ENCODE measurements at places on chromosomes 5 and 9.
A peak's percentile ranks its signal among the peaks of the same experiment; 100 is the strongest.

GRCh38 chr9:121304707-121305106 is 36.7 kb downstream of the GSN start:
- DNase-seq = no peak

DNA sequence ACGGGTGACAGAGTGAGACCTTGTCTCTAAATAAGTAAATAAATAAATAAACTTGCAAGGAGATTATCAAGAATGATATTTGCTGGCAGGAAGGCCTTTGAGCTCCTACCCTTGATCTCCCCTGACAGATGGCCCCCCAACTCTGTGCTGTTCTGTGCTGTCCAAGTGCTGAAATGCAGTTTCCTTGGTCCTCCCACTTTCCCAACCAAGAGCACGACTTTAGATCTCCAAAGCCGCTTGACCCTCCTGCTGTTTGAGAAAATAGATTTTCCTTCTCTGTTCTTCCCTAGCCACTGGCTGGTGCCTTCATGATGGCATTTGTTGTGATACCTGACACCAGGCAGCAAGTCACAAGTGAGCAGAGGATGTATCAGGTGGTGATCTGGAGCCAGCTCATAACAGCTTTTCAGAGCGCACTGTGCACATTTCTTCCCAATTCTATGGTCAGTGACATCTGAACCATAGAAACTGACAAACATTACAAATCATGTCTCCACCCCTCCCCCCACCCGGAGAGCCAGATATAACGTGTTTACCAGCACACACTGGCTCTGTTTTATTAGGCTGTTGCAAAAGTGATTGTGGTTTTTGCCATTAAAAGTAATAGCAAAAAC is 80.0 kb upstream of the PUM3 start:
- DNase-seq = no peak

GRCh38 chr9:93061791-93062763 is 3.6 kb downstream of the SUSD3 start:
- DNase-seq = peak; percentile 58

GRCh38 chr5:59206132-59206581 is 623.3 kb downstream of the RAB3C start:
- DNase-seq = no peak

- no peak for DNase-seq
These were observed 104.5 kb upstream of the CHD1 start for GRCh38 chr5:99033014-99033900.

DNA sequence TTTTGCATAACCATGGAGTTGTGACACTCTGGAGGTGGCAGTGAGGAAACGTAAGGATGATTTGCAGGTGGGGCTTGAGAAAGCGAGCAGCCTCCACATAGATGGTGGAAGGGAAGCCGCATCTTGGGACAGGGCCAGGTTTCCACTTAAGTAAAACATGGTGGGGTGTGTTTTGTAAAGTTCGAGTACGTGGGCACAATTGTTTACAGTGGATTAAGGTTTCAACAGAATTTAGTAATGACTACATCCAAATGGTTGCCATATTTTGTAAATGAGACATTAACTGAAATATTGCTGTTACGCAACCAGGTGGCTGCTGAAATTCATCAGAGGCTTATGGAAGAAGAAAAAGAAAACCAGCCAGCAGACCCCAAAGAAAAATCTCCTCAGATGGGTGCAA is 85.4 kb upstream of the IL7R start:
- DNase-seq = no peak

GRCh38 chr9:61671276-61671973 is 481.6 kb downstream of the SPATA31A7 start:
- DNase-seq = no peak

- DNase-seq = no peak
These were observed 45.9 kb downstream of the RANBP17 start for GRCh38 chr5:170907758-170908157.

DNA sequence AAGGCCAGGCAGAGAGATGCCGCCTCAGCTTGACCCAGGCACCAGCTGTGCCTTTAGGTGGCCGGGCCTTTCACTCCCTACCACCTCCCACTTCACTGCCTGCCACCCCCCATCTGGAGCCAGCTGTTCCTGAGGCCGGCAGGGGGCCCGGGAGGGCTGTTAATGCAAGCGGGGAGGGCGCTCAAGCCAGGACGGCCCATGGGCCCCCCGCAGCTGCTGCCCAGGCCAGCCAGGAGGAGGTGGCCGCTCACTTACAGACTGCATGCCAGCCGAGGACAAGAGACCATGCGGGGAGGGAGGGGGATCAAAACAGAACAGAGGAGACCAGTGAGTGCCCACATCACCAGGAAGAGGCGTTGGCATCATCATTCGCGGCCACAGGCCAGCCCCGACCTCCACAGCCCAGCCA is 4.5 kb downstream of the ABCA2 start:
- no peak for DNase-seq

DNA sequence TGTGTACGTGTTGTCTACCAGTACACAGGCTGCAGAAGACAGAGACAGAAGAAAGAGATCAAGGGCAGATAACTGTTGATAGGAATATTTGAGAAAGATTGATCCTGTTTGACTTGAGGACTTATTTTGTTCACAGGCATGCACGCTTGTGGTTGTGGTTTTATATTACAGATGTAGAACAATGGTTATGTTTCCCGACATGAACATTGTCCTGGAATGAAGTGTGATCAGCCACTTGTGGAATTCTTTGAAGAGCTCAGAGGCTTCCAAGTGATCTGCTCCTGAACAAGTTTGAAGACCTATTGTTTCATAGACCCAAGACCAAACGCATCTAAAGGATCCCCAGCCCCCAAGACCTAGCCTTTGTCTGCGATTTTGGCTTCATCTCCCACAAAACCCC is 13.7 kb downstream of the TEX53 start:
- no peak for DNase-seq

DNA sequence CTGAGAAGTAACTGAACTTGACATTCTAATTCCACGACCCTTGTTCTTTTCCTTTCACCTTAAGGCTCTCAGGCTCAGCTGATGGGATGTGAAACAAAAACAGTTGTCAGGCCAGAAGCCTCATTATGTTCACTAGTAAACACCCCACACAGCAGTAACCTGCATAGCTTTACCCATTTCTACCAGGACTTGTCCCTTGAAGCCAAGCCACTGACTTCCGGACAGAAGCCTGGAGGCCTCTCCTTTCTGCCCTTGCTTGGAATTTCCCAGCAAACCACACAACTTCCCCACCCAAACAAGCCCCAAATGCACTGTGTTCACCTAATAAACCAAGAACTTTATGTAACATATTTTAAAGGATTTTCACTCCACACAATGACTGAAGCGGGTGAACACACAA is 19.6 kb downstream of the PRUNE2 start:
- no peak for DNase-seq

- no peak for DNase-seq
These were observed 1664.5 kb downstream of the EFNA5 start for GRCh38 chr5:106006242-106006641.

DNA sequence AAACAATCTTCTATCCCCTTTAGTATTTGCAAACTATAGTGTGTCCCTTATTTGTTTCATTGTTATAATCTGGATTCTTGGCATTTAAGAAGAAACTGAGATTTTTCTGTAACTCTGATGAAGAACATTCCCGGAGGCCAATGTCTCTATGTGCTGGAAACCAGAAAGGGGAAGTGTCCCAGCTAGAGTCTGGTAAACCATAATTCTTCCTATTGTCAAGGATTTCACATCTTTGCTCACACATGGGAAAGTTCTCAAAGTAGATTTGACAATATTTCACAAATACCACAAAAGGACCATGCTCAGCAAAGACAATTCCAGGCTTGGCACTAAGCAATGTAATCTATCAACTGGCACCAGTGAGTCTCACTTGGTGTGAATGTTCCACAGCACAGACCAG is 146.8 kb downstream of the MUSK start:
- DNase-seq = no peak

- DNase-seq = peak; percentile 25
These were observed 13.3 kb upstream of the LPCAT1 start for GRCh38 chr5:1536871-1537602.

DNA sequence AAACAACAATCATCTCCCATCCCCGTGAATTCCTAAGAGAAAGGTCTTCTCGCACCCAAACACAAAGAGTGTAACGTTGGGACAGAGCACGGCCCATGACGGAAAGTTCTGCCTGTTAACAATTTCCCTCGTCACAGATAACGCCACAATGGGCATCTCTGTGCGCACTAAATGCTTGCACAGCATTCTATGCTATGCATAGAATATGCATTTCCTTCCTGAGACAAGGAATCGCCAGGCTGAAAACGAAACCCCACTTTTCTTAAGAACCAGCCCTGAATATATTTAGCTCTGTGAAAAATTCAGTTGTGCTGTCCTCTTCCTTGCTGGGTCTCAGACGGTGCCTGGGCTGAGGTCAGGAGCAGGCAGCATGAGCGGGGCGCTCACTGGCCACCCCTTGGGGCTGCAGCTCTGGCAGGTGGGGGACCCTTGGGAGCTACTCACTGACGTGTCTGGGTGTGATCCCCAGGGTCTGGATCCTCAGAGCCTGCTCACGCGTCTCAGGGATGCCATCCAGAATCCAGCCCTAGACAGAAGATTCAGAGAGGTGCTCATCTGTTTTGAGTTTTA is 49.8 kb downstream of the AK8 start:
- no peak for DNase-seq

- no peak for DNase-seq
These were observed 69.3 kb downstream of the SHB start for GRCh38 chr9:37999588-38000189.

DNA sequence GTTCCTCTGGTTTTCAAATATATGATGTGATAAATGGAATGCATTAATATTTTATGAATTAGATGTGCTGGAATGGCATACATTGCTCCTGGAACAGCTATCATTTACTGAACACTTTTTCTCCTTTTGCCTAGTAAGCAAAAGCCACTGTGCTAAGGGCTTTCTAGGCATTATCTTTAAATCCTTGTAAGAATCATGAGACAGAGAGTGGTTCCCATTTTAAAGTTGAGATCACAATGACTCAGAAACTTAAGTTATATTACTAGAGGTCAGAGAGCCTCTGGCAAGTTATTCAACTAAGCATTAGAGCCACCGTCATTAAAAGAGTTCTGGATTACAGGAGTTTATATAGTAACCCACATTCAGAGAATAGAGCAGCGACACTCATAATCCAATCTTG is 26.7 kb upstream of the FSD1L start:
- no peak for DNase-seq

DNA sequence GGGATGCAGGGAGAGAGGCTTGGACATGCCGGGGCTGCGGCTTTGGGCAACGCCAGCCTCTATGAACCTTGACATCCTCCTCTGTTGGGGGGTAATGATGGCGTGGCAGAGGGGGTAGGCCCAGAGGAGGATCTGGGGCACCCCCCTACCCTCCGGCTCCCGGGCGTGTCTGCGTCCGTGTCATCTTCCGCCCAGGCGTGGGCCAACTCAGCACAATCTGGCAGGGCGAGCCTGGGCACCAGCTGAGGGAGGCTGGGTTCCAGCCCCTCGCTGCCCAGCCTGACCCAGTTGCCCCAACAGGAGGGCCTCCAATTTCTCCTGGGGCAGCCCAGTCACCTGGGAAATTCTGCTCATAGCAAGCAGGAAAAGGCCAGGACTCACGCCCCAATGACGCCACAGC is 62.9 kb upstream of the IL17B start:
- DNase-seq = no peak

- no peak for DNase-seq
These were observed 176.6 kb downstream of the GABBR2 start for GRCh38 chr9:98532147-98532546.

DNA sequence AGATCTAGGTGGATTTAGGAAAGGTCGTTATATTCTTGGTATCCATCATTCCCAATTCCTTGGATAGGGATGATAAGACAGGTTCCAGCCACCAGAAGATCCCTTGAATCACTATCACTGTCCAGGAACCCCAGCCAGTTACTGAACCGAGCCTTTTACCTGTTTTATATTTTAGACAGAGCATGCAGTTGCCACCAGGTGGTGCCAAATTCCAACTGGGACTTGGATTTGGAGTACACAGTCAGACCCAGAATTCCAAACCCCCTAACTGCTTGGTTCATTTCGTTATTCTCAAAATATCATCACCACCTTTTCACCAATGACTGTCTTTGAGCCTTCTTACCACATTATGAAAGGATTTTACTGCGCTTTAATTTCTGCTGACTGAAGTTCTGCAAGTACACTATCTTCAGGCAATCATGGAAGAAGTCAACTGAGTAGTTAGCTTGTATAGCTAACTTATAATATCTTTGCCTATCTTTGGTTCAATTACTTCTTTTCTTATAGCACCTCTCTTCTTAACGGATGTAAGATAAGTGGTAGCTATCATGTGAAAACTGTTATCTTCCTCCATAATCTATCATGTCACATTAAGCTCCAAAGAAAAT is 191.8 kb downstream of the PRR16 start:
- peak; percentile 20 for DNase-seq

- DNase-seq = no peak
These were observed 341.1 kb upstream of the RGMB start for GRCh38 chr5:98432378-98432777.

GRCh38 chr5:57431759-57432158 is 50.9 kb downstream of the ACTBL2 start:
- DNase-seq = no peak

GRCh38 chr9:135997090-135998015 is 36.2 kb upstream of the UBAC1 start:
- no peak for DNase-seq

- DNase-seq = no peak
These were observed 1696.0 kb upstream of the WWC1 start for GRCh38 chr5:166595274-166595951.

- no peak for DNase-seq
These were observed 172.3 kb upstream of the PPP1R26 start for GRCh38 chr9:135307300-135307699.

GRCh38 chr5:111848476-111848875 is 91.5 kb upstream of the NREP start:
- DNase-seq = no peak

DNA sequence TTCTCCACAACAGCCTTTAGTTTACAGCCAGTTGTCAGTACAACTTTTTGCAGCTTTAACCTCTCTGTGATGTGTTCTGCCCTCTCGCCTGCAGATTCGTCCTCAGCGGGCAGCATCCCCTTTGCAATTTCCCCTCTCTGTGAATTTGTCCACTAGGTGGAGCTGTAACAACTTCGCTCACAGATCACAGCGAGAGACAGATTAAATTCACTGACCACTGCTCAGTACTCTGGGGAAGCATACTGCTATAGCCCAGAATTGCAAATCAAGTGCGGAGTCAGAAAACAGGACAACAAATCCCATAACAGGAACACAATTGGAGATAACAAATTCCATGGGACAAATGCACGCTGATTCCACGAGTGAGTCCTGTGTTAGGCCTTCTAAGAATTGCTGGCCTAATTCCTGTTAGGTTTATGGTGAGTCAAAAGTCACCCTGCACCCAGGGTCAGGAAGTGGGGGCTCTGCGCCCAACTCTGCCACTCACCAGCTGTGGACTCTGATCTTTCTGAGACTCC is 2124.9 kb downstream of the MAT2B start:
- DNase-seq = peak; percentile 19

DNA sequence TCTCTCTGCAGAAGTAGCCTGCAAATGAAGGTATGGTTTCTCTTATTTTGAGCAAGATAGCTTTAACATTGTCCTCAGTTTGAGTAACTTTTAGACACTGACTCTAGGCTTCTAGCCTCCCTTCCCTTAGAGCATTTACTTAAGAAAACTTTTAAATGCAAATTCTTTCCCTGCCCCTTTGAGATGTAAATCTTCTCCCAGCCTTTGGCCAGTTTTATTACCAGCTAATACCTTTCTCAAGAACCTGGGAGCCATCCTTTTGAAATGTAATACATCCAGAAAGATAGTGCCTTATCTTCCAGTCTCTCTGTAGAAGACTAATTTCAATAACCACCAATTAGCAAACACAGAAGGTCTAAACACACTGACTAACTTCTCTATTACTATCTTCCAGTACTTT is 688.9 kb upstream of the CDH9 start:
- no peak for DNase-seq

Data from activated naive CD4-positive, alpha-beta T cell treated with anti-CD3 and anti-CD28 coated beads, Interleukin-2, amount 10 ng/mL, durations not matched to agents 7 days and 5 days (primary cell).